ENCODE measurements at places on chromosomes 4 and X.

DNA sequence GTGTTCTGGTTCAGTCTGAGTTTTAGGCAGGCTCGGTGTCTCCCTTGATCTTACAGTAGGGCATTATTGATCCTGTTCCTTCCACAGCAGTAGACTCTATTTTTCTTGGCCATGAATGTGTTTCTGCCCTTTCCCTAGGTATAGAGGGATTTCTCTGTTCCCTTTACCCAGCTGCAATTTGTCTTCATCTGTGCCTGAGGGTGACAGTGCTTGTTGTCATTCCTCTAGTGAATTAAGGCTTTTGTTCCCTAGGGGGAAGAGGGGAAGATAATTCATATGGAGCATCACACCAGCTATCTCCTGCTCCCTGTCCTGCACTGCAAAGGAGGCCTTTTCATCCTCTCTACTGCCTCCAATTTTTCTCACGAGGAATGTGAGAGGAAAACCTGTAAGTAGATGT lies 39.7 kb upstream of the CXorf51A start:
- no peak for DNase-seq

DNA sequence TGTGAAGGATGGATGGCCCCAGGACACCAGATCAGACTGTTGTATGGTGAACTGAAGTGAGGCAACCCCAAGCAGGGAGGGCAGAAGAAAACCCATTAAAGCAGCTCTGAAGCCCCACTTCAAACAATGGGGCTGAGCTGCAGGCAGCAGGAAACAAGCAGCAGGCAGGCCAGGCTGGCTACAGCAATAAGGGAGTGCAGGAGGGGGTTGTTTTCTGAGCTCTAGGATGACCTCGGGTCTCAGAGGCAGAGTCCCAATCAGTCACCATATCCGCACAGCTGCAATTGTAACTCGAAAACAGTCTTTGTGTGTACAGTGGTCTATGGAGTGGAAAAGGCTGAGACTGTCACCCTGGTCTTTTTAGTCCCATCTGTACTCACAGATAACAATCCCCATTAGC lies 90.4 kb downstream of the COL4A6 start:
- no peak for DNase-seq

DNA sequence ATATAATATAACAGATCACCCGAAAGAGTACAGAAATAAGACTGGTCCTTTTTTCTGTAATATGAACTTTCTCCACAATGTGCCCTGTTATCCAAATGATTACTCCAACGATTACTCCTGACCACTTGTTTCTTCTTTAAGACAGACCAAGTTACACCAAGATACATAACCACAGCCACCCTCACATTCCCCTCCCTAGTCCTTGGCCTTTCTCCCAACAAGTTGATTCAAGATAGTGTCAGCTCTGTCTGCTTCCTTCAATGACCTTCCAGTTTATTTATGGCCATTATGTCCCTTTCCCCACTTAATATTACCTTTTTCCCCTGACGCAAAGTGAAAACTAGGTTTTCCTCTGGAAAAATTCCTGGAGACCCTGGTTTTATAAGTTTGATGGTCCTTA lies 397.2 kb downstream of the FAM47B start:
- DNase-seq = no peak

DNA sequence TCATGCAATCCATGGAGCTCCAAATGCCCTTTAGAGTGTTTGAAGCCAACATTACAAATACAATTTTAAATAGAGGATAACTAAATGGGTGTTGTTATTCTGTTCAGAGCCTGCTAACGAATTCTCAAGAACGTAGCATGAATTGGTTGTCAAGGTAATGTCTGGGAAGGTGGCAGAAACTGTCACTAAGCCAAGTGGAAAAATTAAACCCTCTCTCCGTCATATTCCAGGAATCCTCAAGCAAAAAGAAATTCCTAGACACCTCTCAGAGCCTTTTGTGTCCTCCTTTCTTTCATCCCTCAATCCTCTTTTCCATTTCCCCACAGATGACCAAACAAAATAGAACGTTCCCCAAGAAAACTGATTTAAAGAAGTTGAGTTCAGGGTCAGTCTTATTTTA lies 204.0 kb downstream of the MID1 start:
- DNase-seq = no peak

GRCh38 chrX:133437356-133437755 lies 22.1 kb upstream of the GPC4 start:
- DNase-seq = no peak

- no peak for DNase-seq
Observed at GRCh38 chr4:108383157-108383556, 214.4 kb upstream of the LEF1 start.

GRCh38 chr4:54908763-54909162 lies 216.6 kb downstream of the KDR start:
- no peak for DNase-seq

GRCh38 chrX:145816601-145817315 lies 871 bp upstream of the SLITRK2 start:
- DNase-seq = no peak

- no peak for DNase-seq
Observed at GRCh38 chr4:7752649-7753048, 187.0 kb downstream of the AFAP1 start.

- DNase-seq = no peak
Observed at GRCh38 chr4:111648056-111648455, 497.2 kb upstream of the FAM241A start.

GRCh38 chrX:45769761-45770582 lies 569.3 kb upstream of the DIPK2B start:
- peak; percentile 2 for DNase-seq

GRCh38 chr4:139514382-139515059 lies 41.5 kb downstream of the SETD7 start:
- DNase-seq = no peak
